Naive B cell (primary cell): ENCODE measurements at places on chromosomes 1 and 21. TPM values are rescaled to one million over a fixed set of nuclear protein-coding genes. Genes with fewer than 3 reads are reported as not detected.

TMEM81 gene
- polyA plus RNA-seq, result 0.55 TPM

SLC30A7 gene
- polyA plus RNA-seq, result 9.9 TPM

KRTAP7-1 gene
- not detected for polyA plus RNA-seq

GJA4 gene
- not detected for polyA plus RNA-seq

HLX gene
- not detected for polyA plus RNA-seq

PALMD gene
- not detected for polyA plus RNA-seq

L1TD1 gene
- not detected for polyA plus RNA-seq
